T-helper 1 cell (primary cell): ENCODE measurements at places on chromosomes 1 and 21.

DNA sequence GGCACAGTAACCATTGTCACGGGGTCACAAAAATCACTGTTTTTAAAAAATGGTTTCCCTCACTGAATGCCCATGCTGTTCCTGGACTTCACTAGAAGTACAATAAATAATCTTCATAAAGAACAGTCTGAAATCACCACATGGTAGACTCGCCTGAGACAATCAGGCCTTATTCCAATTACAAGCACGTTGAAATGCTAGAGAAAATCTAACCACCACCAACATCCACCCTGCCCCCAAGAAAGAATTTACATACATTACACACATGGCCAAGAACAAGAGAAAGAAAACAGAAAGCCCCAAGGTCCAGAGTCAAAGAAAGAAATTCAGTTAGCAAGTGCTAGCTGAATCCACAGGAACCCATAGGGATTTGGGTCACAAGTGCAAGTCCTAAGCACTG, 107.0 kb upstream of the ERG start:
- DNase-seq = no peak

- DNase-seq = no peak
Measured at GRCh38 chr1:43935711-43936427, 2.3 kb downstream of the ARTN start.

DNA sequence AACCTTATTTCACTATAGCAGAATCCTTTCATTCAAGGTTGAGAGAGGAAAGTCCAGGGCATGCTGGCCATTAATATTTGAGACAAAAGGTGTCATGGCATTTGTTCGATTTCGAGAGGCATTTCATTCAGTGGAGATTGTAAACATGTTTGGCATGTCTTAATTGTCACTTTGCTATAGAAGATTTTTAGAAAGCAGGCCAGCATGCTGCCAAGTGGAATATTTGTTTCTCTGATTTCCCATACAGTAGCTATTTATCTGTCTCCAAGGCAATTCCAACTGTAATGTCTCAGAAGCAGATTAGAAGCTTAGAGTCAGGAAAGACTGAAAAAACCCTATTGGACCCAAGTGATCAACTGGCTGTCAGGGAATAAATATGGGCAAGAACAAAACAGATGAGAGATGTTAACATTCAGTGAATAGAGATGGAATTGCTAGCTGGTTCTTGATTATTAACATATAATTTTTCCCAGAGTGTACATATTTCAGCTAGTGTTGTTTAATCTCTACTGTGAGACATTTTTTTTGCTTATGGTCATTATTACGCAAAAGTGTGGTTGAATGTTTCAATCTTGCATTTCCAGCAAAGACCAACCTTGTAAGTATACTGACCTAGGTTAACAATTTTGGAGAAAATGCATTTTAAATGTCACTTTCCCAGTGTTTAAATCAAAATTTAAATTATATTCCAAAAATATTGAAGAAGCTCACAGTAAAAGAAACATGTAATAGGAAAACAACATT, 174.6 kb downstream of the KCNK2 start:
- DNase-seq = no peak

GRCh38 chr1:72288886-72289285, 6.5 kb upstream of the NEGR1 start:
- no peak for DNase-seq

GRCh38 chr1:53390261-53390660, 62.4 kb upstream of the LRP8 start:
- no peak for DNase-seq
